ENCODE measurements at places on chromosomes 5 and 9. TPM values are rescaled to one million over a fixed set of nuclear protein-coding genes. Genes with fewer than 3 reads are reported as not detected.
A peak's percentile ranks its signal among the peaks of the same experiment; 100 is the strongest.

DNA sequence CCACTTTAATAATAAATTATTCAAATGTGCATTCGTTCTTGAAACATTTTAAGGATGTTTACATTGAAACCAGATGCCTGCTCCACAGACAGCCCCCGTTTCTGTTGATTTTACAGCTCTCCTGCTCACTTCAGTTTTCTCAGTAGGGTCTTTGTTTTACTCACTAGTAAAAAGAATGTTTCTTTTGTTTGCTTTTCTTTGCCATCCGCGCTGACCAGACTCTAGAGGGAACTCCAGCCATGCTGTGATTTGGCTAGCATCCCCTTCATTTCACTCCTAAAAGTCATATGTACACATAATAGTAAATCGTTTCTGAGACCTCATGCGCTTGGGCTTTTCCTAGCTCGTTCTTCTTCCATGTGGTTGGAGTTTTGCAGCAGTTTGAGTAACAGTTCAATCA, 28.7 kb upstream of the PALM2AKAP2 start:
- no peaks in the 10 kb centered on the region for H3K36me3 ChIP-seq
- no peak overlapping the region for H3K27ac ChIP-seq
- DNase-seq, result no peak

Gene TAF1L
- not detected for total RNA-seq

GRCh38 chr9:94169968-94170367, 85.7 kb downstream of the PTPDC1 start:
- peaks cover 80% of the 10 kb centered on the region for H3K4me1 ChIP-seq
- DNase-seq, result no peak
- no peaks in the 10 kb centered on the region for H3K27me3 ChIP-seq
- H3K36me3 ChIP-seq, result peaks cover 43% of the 10 kb centered on the region

GRCh38 chr5:170426149-170426767, 37.1 kb upstream of the KCNMB1 start:
- H3K27ac ChIP-seq, result no peak overlapping the region
- peaks cover 18% of the 10 kb centered on the region for H3K4me1 ChIP-seq
- no peaks in the 10 kb centered on the region for H3K36me3 ChIP-seq
- no peak overlapping the region for H3K4me3 ChIP-seq
- DNase-seq, result peak; percentile 64

Gene PNPLA7
- total RNA-seq, result 3.3 TPM

GRCh38 chr9:129446828-129447550, 173.9 kb downstream of the C9orf50 start:
- H3K27ac ChIP-seq, result no peak overlapping the region
- H3K4me1 ChIP-seq, result no peaks in the 10 kb centered on the region
- no peak for DNase-seq
- no peaks in the 10 kb centered on the region for H3K27me3 ChIP-seq
- H3K4me3 ChIP-seq, result no peak overlapping the region

DNA sequence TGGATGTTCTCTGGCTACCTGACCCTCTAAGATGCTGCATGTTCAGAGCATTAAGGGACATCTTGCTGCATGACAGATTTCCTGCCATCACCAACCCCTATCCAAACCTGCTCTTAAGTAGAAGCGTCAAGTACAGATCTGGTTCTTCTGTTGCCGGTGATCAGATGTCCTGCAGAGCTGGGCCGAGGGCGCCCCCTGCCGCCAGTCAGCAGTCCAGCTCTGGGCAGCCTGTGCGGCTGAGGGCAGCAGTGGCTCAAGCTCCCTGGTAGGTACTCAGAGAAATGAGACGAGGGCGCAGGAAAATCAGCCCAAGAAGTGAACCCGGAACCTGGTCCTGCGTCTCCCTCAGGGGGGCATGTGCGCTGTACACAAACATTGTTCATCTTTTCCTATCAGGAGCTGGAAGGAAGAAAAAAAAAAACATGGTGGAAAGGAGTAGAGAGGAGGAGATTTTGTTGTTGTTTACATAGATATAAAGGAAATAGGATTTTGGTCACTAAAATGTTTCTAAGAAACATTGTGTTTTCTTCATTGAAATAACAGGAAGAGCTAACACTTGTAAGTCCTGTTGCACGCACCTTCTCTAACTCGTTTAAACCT, 95.8 kb downstream of the CFAP90 start:
- DNase-seq, result peak; percentile 87
- no peak overlapping the region for H3K4me3 ChIP-seq
- no peaks in the 10 kb centered on the region for H3K27me3 ChIP-seq
- H3K27ac ChIP-seq, result no peak overlapping the region
- peaks cover 12% of the 10 kb centered on the region for H3K4me1 ChIP-seq
- H3K36me3 ChIP-seq, result no peaks in the 10 kb centered on the region

GRCh38 chr9:5188060-5188984, 2.9 kb upstream of the INSL6 start:
- H3K36me3 ChIP-seq, result no peaks in the 10 kb centered on the region
- no peaks in the 10 kb centered on the region for H3K27me3 ChIP-seq
- no peaks in the 10 kb centered on the region for H3K4me1 ChIP-seq
- H3K27ac ChIP-seq, result no peak overlapping the region

Gene RBM22
- 35.9 TPM for total RNA-seq

DNA sequence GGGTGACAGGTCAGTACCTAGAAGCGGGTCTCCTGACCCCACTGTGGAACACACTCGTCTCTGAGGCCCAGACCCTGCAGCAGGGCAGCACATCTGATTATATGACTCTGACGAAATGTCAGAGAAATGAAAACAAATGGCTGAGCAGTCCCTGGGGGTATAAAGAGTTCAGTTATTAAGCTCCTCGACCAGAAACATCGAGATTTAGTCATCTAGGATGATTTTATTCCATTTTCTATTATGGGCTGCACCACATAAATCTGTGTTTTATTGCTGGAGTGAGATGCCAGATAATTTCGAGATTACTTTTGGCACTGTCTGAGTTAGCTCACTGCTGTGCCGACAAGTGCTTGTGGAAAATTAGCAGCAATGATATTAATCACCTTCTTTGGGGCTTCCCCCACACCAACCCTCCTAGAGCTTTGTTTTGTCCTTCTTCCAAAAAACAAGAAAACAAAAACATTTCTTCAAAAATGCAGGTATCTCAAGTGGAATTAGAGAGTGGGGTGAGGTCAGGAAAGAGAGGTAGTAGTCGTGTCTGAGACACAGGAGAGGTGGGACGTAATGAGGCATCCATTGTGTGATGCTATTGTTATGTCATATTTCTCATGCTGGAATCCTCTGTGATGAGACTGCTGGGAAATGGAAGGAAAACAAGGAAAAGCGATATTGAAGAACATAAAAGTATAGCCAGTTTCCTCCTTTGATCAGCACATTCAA, 495.5 kb downstream of the DMAC1 start:
- no peaks in the 10 kb centered on the region for H3K27me3 ChIP-seq
- no peak overlapping the region for H3K4me3 ChIP-seq
- H3K4me1 ChIP-seq, result no peaks in the 10 kb centered on the region
- no peak for DNase-seq
- H3K27ac ChIP-seq, result no peak overlapping the region
- H3K36me3 ChIP-seq, result no peaks in the 10 kb centered on the region

Gene ARSI
- not detected for total RNA-seq

GRCh38 chr5:117942861-117943519, 1045.4 kb downstream of the DTWD2 start:
- no peaks in the 10 kb centered on the region for H3K36me3 ChIP-seq
- H3K4me3 ChIP-seq, result no peak overlapping the region
- no peak for DNase-seq
- H3K4me1 ChIP-seq, result no peaks in the 10 kb centered on the region

- no peaks in the 10 kb centered on the region for H3K4me1 ChIP-seq
- no peaks in the 10 kb centered on the region for H3K36me3 ChIP-seq
- no peak overlapping the region for H3K27ac ChIP-seq
- H3K4me3 ChIP-seq, result no peak overlapping the region
- no peak for DNase-seq
These were observed 58.2 kb upstream of the RXRA start for GRCh38 chr9:134267881-134268724.

Gene WDR31
- 1.0 TPM for total RNA-seq
